ENCODE measurements at places on chromosomes 16 and 17. TPM values are rescaled to one million over a fixed set of nuclear protein-coding genes. Genes with fewer than 3 reads are reported as not detected.

- DNase-seq: no peak
These were observed 15.2 kb upstream of the PRM1 start for GRCh38 chr16:11296351-11296705.

DNA sequence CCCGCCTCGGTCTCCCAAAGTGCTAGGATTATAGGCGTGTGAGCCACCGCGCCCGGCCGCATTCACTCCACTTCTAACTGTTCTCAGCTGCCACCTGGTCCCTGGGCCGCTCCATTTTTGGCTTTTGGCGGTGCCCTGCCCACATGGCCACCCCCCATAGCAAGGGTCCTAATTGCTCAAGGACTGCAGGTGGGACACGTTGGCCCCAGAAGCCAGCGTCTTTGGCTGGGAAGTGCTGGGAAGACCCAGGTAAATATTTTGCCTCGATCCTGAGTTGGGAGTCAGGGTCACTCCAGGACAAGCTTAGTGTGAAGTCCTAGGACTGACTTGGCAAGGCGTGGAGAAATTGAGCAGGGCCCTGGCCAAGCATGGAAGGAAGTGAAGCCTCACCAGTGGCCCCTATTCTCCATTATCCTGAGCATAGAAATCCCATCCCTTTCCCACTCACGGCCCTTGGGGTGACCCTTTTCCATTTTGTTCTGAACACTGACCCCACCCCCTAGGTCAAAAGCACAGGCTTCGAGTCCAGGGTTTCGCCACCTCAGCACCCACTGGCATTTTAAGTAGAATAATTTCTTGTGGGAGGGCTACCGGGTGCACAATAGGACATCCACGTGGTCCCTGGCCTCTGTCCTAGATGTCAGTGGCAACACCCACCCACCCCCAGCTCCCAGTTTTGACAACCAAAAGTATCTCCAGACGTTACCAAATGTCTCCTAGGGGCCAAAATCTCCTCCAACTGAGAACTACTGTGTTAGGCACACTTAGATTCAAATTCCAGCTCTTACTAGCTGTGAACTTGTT lies 5.9 kb upstream of the WDR81 start:
- no peak for DNase-seq

GRCh38 chr16:25040543-25040942 lies 25.4 kb upstream of the ARHGAP17 start:
- no peak for DNase-seq

ACSM3 gene
- 0.44 TPM for polyA plus RNA-seq

CLEC3A gene
- polyA plus RNA-seq: not detected

TNFRSF13B gene
- not detected for polyA plus RNA-seq

IL34 gene
- polyA plus RNA-seq: 0.18 TPM

C1QTNF8 gene
- polyA plus RNA-seq: not detected

MAP2K6 gene
- 6.5 TPM for polyA plus RNA-seq

Measured in SK-N-SH (cell line).